ENCODE measurements at places on chromosomes 11 and 22.

DNA sequence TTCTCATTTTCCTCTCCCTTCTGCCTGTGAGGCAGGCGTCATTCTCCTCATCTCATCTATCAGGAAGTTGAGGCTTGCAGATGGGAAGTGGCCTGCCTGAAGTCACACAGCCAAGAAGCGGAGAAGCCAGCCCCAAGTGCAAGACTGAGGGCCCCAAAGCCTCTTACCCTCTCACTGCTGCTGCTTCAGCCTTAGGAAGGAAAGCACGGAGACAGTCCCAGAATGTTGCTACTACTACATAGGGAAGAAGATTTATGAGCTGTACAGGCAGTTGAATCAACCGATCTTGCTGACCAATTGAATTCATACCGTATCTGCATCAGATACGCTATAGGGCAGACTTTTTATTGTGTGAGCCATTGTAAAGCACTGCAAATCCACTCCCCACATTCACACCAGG is 89.0 kb downstream of the CWC15 start:
- DNase-seq, result no peak

GRCh38 chr11:57475191-57475590 is 14.9 kb downstream of the RTN4RL2 start:
- no peak for DNase-seq

DNA sequence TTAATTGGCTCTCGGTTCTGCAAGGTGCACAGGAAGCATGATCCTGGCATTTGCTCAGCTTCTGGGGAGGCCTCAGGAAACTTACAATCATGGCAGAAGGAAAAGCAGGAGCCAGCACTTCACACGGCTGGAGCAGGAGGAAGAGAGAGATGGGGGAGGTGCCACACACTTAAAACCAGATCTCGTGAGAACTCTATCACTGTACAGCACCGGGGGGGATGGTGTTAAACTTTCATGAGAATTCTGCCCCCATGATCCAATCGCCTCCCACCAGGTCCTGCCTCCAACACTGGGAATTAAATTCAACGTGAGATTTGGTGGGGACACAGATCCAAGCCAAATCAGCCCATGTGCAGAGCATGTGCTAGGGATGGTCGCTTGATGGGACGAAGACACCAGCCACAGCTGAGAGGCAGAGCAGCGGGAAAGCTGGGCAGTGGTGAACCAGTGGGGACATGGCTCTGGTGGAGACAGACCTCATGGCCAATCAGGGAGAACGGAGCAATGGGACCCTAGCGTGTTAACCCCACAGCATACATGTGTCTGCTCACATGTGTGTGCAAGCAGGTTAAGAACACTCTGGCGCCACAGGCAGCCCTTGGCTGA is 6.2 kb downstream of the TANGO2 start:
- no peak for DNase-seq

DNA sequence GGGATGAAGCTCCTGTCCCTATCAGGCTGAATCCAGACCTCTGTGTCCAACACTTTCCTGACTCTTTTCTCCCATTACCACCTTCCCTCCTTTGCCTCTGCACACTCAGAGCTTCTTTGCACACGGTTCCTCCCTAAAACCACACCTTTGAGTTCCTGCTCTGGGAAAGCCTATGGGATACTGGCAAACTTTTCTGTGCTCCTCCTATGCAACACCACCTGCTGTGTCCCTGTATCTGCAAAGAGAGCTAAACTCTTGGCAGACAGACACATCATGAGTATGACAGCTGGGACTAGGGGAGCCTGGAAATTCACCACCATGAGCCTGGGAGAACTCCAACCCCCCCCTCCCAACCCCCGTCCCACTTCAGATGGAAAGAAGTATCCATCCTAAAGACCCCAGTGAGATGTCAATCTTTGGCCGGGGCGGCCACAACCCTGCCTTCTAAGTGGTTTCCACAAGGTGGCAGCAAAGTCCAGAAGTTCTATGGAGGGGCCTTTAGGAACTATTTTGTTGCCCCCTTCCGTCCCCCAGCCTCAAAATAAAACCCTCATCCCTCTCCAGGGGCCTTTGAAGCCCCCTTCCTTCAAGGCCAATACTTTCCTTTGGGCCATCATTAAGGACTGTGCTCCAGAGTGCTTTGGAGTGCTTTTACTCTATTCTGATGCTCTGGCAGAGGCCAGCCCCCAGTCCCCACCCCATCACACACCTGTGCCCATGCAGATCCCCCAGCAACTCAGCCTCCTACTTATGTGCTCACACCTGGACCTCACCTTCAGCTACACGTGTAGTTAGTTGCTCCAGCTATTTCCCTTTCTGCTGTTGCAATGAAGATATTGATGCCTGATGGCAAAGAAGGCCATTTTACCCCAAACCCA is 19.4 kb downstream of the HTR3A start:
- peak; percentile 28 for DNase-seq

GRCh38 chr22:23787600-23787896 is 782 bp downstream of the SMARCB1 start:
- no peak for DNase-seq

GRCh38 chr22:29109822-29110221 is 37.0 kb downstream of the KREMEN1 start:
- DNase-seq, result no peak

- DNase-seq, result peak; percentile 74
Observed at GRCh38 chr22:39388261-39389011, 11.1 kb upstream of the TAB1 start.

DNA sequence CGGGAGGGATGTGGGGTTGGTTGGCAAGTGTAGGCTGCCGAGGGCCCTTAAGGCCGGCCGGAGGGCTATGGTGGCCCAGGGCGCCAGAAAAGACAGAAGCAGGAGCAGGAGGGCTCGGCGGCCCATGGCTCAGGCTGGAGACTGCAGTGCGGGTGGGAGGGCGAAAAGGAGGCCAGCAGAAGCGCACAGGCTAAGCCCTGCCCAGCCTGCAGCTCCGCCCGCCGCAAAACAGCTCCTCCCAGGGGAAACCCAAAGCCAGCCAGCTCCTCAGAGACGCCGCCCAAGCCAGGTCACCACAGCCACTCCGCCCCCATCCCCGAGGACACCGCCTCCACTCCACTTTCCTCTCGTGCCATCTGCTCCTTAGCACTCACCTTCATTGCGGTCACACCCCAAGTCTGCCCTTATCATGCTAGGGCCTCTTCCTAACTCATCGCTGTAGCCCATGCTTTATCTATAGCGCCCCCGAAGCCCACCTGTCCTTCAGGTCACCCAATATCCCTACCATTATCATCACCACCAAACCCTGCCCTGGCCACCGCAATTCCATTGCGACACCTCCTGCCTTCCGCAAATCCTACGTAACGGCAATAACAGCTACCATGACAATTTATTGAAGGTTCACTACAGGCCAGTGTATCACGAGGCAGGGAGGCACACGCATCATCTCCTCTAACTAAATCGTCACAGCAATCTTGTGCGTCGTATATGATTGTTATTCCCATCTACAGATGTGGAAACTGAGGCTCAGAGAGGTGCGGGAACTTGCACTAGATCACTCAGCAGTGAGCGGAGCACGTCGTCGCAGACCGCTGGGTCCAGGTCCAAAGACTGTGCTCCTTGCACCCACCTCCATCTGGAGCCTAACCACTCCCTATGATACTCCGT is at the start of gene PRCP:
PRCP (minus strand) TSS at position 154 of the 888 bp plus-strand sequence; CDS start at position 126, 28 bp downstream.
- DNase-seq, result peak; percentile 84

DNA sequence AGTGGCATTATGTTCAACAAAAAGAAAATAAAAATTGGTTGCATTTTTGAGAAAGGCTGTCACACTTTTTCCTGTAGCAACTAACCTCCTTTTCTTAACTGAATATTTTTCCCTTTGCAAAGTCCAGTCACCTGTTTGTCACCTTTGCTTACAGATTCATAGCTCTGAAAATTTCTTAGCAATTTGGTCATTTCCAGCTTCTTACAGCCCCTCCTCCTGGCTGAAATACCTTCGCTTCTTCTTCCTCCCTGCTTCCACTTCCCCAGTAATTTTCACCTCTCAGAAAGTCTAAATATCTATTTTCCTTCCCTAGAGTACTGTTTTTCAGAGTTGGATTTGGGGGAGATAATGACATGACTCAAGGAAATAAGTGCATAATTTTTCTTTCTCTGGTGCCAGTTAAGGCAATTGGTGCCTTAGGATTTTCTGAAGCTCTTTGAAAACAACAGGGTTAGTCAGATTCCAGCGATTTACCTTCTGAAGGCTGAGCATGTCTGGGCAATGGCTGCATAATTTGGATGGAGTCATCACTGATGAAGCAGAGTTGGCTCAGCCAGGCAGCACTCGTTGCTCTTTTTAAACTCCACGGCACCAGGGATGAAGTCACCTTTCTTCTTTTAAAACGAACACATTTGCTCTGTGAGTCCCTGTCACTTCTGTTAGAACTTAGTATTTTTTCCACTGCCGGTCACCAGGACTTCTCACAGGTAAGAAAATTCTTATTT is 62.1 kb upstream of the AMOTL1 start:
- DNase-seq, result no peak

GRCh38 chr11:100956351-100956750 is 173.3 kb downstream of the PGR start:
- no peak for DNase-seq

DNA sequence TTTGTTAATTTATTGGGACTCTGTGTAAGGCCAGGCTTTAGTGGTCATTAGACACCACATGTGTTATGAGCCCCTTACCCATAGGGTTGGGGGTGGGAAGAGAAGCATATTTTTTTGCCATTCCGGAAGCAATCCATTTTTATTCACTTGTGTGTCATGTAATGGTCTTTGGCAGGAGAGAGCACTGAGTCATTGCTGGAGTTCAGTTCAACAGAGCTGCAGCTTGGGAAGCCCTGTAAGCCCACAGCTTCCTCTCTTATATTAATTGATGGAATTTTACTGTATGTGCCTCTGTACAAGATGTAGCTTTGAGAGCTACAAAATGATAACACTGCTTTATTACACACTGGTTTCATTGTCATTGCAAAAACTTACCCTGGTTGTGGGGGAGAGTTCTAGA is 177.3 kb upstream of the SORL1-AS1 start:
- no peak for DNase-seq

DNA sequence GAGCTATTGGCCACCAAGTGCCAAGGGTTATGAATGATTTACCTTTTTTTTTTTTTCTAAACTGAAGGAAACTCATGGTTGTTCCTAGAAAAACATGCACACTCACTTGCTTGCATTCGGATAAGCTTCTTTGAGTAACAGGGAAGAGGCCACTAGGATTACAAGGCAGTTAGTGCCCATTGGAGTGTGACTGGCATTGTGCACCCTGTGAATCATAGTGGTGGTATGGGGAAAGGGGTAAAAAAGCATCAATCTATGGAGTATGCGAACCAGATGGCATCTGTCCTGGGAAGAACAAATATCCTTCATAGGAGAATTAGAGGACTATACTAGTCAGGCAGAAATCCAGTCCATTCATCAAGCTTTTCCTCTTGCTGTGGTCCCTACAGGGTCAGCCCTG is 24.2 kb downstream of the CD44 start:
- no peak for DNase-seq

GRCh38 chr11:111569476-111569875 is 29.0 kb downstream of the LAYN start:
- no peak for DNase-seq

DNA sequence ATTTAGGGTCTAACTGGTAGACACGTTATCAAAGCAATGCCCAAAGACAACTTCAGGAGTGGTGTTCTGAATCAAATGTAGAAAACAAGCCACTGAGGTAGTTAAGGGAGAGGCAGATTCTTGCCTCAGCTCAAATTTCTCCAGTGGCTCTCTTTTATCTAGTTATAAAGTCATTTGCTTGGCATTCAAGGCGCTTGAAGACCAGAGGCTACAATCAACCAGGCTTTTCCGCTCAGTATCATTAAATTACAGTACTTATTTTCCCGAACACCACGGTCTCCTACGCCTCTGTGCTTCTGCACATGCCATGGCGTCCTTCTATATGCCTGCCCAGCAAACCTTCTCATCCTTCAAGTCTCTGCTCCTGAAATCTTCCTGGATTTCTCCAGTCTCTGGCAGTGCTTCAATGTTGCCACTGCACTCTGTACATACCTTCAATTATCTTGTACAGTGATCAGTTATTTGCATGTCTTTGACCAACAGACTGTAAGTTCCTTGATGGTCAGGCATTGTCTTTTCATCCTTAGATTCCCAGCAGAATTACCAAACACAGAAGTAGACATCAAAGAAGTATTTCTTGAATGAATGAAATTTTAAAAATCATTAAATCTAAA is 1.4 kb downstream of the POGLUT3 start:
- no peak for DNase-seq

- no peak for DNase-seq
Observed at GRCh38 chr22:42878561-42879305, 21.7 kb upstream of the ARFGAP3 start.

DNA sequence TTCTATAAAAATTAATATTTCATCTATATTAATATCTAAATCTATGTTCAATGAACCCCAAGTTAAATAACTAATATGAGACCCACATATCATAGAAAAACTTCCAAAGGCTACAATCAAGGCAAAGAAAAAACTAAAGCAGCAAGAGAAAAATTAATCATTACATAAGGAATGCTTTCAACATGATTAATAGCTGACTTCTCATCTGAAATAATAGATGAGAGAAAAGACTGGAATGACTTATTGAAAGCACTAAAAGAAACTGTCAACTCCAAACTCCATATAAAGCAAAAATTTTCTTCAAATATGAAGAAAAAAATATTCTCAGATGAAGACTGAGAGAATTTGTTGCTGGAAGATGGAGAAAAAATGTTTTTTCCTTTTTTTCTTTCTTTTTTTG is 13.0 kb downstream of the TRIM5 start:
- DNase-seq, result no peak

GRCh38 chr11:84128840-84129239 is 842.7 kb upstream of the CCDC90B start:
- DNase-seq, result no peak

DNA sequence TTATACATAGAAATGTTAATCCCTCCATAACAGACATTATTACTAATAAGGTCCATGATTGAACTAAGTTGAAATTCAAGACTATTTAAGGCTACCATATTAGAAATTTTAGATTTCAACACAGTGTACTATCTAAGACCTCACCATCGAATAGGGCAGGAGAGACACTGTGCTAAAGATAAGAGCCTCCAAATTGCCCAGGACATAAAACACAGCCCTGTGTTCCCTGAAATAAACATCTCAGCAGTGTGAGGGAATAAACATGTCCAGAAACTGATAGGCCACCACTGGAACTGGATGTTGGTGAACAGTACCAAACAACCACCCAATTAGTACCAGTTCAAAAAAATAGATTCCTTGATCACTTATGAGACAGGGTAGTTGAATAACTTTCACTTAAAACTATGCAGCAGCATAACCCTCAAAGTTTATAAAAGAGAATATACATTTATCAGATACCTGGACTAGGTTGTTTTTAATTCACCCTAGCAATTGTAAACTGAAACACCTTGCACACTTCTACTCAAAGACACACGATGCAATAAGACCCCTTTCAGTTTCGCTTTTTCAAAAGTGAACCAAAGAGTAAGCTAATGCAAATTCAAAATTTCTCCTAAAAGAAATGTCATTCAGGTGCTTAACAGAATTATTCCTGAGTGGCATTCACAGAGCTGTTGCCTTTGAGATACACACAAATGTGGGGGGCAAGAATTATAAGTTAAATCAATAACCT is 34.3 kb downstream of the USP28 start:
- DNase-seq, result no peak

GRCh38 chr11:45736424-45736823 is 68.5 kb upstream of the SLC35C1 start:
- DNase-seq, result no peak

All from CD4-positive, alpha-beta T cell (primary cell).